ENCODE measurements at places on chromosomes 6 and 20. TPM values are rescaled to one million over a fixed set of nuclear protein-coding genes. Genes with fewer than 3 reads are reported as not detected.

TSPO2 gene
- not detected for total RNA-seq

DEFB132 gene
- not detected for total RNA-seq

LINC00237 gene
- total RNA-seq, result not detected

C20orf96 gene
- total RNA-seq, result 6.4 TPM

HNF4A gene
- total RNA-seq, result not detected

- DNase-seq, result no peak
Measured at GRCh38 chr6:11160199-11160598, 48.7 kb upstream of the ERVFRD-1 start.

- peak; percentile 90 for DNase-seq
Measured at GRCh38 chr6:26241033-26241895, 123.7 kb upstream of the BTN3A2 start.

DNA sequence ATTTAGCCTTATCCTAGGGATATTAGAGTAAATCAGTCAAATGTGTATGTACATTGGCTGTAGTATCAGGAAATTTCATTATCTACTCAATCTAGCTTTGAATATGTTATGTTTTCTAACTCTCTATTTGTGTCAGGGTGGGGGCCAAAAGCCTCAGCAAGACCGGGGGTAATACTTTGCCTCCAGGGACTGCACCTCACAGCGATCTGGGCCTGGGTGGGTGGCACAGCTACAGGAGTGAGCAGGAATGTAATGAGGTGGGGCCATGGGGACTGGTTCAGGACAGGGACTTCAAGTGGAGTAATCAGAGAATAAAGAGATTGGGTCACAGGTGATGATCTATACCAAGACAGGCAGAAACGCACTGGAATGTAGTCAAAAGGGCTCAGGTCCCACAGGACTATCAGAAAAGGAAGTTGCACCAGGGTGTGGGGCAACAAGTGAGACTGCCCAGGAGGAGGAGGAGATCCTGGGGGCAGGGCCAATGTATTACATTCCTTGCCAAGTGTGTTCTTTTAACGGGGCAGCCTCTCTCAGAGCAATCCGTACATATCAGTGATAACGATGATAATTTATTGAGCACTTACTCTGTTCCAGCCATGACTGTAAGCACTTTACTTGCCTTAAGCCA lies 54.0 kb downstream of the PIGU start:
- no peak for DNase-seq

DNA sequence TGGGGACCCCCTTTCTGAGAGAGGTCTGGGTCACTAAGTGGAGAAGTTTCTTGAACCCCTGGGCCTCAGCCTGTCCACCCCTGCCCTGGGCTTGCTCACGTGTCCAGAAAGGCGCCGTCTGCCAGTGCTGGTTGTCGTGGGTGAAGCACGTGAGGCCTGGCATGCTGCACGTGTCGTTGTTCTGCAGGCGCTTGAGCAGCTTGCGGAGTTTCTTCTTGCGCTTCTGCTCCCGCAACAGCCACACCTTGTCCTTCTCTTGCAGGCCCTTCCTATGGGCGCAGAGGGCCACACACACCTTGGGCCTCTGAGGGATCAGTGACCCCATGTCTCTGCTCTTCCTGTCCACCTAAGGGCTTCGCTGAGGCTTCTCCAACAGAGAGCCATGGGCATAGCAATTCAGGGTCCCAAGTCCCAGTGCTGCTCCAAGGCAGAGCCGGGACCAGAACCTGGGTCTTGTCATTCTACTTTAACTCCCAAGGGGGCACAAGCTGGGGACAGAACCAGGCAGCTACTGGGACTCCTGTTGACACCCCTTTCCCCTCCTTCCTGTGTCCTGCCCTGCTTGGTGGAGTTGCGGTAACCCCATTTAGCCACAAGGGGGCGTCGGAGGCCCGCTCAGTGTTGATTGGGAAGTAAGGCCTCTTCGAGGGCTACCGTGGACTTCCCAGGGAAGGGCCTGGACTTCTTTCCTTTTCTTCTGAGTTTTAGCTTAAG lies 121.8 kb downstream of the SULF2 start:
- DNase-seq, result peak; percentile 85

GRCh38 chr6:167396659-167397490 lies 72.0 kb downstream of the TTLL2 start:
- DNase-seq, result no peak

- DNase-seq, result no peak
Measured at GRCh38 chr6:158502263-158502950, 57.5 kb upstream of the TMEM181 start.

- DNase-seq, result no peak
Measured at GRCh38 chr6:158561321-158561884, 1.5 kb downstream of the TMEM181 start.

- peak; percentile 77 for DNase-seq
Measured at GRCh38 chr6:31079656-31080261, 32.6 kb downstream of the C6orf15 start.

GRCh38 chr6:3899061-3899460 lies 49.9 kb downstream of the FAM50B start:
- DNase-seq, result no peak

DNA sequence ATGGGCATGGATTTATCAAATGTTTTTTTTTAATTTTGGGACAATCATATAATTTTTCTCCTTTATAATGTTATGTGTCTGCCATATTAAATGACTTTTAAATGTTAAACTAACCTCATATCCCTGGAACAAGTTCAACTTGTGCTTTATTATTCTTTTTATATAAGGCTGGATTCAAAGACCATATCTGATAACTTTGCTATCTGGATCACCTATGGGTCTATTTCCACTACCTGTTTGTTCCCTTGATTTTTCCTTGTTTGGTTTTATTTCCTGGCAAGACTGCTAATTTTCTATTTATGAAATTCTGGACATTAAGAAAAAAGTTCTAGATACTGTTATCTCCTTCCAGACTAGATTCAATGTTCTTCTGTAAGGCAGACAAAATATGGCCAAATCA lies 58.8 kb downstream of the TXNDC5 start:
- no peak for DNase-seq

- no peak for DNase-seq
Measured at GRCh38 chr6:53906842-53907241, 112.0 kb downstream of the LRRC1 start.

DNA sequence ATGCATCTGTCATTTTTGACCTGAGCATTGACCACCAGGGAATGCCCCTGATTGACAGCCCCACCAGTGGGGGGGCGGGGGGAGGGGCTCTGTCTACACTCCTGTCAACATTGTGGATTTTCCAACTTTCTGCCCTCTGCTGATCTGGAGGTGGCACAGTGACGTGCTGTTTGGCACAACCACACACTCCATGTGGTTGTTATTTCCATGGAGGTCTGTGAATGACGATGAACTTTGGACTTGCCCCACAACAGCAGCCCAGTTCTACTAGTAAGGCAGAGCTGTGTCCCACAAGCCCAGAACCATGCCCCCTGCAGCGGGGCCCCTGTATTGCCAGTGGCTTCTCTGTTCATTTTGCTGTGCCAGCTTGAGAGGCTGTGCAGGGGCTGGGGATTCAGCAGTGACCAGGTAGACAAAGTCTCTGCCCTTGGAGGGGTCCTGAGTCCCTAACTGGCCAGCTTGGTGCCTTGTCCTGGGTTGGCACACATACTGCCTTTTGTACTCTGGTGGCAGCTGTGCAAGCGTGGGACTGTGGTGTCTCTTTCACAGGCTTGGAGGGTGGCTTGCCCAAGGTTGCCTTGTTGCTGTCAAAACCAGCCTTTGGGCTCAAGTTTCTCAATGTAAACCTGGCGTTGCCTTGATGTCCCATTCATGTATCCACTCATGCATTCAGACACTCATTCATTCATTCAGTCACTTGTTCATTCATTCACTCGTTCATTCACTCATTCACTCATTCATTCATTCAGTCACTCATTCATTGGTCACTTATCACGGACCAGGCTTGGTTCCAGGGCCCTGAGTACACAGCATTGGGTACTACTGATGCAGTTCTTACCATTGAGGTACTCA lies 108.5 kb downstream of the SYCP2 start:
- DNase-seq, result no peak

DNA sequence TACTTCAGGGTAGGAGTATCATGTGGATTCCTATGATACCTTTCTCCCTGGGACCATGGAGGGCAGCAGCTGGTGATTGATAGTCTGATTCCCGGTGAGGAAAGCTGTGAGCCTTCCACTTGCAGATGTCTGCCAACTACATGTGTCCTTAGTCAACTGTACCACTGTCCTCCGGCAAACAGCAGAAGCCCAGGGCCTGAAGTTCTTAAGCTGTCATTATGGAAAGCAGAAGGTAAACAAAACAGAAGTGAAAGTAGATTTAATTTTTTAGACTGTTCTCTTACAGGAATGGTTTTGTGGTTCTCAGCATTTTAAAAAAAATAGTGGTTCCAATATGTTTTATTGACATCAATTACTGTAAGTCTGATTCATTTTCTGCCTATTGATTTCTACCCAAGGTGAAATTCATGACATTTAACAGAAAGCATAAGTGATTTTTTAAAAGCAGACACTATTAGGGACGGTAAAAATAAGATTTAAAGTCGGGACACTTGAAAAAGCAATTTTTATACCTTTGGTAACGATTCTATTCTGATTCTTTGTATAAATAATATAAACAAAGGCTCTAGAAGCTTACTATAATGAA lies 36.6 kb downstream of the PTPN1 start:
- peak; percentile 53 for DNase-seq

GRCh38 chr6:146211646-146212045 lies 182.8 kb downstream of the GRM1 start:
- no peak for DNase-seq

DNA sequence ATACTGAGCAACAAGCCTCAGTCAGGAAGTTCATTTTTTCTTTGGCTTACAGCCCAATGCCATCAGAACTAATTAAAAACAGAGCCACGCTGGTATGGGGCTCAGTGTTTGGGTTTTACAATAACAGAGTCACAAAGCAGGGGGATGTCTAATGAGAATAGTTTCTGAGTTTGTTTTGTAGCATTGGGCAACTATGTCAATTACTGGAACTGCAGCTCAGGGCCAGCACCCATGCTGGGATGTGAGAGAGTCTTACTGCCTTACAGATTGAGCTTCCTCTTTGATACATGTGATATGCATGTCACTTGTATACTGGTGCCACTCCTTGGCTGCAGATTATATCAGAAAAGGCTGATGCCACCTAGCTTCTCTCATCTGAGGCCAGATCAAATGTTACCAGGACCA lies 117.6 kb downstream of the TFAP2B start:
- DNase-seq, result no peak

GRCh38 chr6:145009711-145010110 lies 724.6 kb downstream of the UTRN start:
- DNase-seq, result no peak

DNA sequence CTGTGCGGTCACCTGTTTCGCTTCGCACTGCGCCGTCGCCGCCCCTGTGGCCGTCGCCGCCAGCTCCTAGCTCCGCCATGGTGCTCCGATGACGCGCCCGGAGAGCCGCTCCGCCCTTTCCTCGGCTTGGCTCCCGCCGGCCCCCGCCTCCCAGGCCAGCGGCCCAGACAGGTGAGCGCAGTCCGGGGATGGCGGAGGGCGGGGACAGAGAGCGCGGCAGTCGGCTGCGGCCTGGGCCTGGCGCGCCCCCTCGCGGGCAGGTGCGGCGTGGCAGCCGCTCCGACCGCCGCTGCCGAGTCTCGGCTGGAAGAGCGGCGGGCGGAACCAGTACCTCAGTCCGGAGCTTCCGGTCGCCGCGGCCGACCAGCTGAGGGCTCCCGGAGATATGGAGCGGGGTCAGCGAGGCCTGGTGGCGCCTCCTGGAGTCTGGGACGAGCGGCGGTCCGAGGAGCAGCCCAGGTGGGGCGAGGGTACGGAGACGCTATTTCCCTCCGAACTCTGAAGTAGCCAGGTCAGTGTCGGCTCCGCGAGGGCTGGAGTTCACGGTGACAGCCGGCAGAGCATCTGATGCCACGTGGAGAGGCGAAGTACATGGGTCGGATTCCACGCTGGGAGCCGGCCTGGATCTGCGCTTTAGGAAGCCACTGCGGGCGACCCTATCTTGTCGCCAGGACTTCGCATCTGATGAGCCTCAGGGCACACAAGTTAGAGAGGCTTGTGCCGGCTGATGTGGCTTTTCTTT lies at the start of gene MAP7:
TSS of gene MAP7 (minus strand) at position 93 of the 742 bp plus-strand sequence. CDS start at position 79, 14 bp downstream.
- DNase-seq, result peak; percentile 80

All from activated CD4-positive, alpha-beta memory T cell treated with anti-CD3 and anti-CD28 coated beads for 36 hours (primary cell).